ENCODE measurements at places on chromosomes 5 and 9.

GRCh38 chr5:929596-929995 lies 36.9 kb downstream of the TRIP13 start:
- DNase-seq, result no peak

- no peak for DNase-seq
These were observed 31.6 kb downstream of the DAP start for GRCh38 chr5:10729320-10730042.

DNA sequence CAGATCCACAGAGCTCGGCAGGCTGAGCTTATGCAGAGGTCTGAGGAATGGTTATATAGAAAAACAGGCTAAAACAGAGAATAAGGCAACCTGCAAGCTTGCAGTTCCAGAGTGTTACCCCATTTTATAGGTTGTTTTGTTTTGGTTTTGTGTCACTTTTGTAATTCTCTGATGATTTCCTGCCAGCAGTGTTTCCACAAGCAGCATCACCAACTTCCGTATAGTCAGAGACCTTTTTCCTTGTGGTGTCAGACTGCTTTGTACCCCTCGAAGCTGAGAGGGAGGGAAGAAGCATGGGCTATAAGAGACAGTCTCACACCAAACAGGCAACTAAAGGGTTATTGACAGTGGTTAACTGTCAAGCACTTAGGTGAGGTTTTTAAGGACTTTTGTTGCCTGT lies 61.8 kb downstream of the TLE4 start:
- peak; percentile 22 for DNase-seq

GRCh38 chr5:72463449-72464052 lies 43.7 kb downstream of the ZNF366 start:
- no peak for DNase-seq

DNA sequence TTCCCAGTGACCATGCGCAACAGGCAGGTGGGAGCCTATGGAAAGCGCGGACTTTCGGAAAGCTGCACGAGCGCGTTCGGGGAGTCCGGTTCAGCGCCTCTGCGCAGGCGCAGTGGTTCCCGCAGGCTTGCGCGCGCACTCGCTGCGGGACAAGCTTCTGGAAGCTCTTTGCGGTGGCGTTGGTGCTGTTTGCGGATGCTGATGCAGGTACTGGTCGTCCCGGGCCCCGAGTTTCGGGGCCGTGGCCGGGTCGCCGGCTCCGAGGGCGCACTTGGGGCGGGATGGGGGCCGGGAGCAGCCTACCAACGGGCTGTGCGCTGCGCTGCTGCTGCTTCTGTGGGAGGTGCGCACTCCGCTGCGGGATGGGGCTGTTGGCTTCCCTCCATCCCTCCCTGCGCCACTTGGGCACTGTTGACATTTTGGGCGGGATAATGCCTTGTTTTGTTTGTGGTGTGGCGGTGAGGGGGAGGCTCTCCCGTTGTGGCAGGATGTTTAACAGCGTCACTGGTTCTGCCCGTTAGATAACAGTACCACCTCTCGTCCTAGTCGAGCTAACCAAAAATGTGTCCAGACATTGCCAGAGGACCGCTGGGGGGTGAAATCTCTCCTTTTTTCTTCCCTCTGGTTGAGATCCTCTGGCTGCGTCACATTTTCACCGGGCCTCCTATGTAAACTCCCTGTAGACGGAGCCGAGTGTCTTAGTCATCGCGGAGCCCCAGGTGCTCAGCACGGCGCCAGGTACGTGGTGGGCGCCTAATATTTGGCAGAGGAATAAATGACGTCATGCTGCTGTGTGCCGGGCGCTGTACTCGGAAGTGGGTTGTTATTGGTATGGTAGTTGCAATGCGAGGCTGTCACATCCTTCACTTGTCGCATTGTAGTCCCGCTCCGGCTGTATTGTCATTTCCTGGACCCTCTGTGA lies at the start of gene ZNF483:
Gene ZNF483 (plus strand): TSS at position 124 of the 922 bp plus-strand sequence. CDS start 2,217 bp downstream, outside the sequence.
- peak; percentile 78 for DNase-seq

- no peak for DNase-seq
These were observed 4.7 kb downstream of the VDAC1 start for GRCh38 chr5:134000091-134000511.

- no peak for DNase-seq
These were observed 99.6 kb downstream of the NSG2 start for GRCh38 chr5:174145091-174145490.

DNA sequence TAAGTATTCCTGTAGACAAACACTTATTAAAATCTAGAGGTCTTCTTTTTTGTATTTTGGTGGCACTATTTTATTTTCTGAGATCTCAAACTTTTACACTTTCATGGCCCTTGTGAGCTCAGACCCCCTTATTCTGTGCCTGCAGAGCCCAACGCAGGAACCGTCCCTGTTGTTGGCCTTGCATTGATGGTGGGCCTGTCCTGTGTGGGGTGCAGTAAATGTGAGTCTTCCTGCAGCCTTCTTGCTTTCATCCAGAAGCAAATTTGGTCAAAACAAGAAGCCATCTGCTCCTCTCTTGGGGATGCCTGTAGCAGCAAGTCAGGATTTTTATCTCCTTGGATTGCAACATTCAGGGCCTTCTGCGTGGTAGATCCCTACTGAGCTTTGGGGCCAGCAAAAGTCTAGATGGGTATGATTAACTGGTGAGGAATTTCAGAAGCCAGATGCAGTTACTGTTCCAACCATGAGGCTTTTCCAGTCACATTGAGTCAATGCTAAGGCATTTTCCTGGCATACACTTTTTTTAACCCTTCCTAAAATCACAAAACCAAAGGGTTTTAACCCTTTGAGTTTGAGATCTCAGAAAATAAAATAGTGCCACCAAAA lies 31.7 kb downstream of the BASP1 start:
- DNase-seq, result no peak

- DNase-seq, result no peak
These were observed 27.9 kb upstream of the ANXA2R start for GRCh38 chr5:43068037-43068436.

DNA sequence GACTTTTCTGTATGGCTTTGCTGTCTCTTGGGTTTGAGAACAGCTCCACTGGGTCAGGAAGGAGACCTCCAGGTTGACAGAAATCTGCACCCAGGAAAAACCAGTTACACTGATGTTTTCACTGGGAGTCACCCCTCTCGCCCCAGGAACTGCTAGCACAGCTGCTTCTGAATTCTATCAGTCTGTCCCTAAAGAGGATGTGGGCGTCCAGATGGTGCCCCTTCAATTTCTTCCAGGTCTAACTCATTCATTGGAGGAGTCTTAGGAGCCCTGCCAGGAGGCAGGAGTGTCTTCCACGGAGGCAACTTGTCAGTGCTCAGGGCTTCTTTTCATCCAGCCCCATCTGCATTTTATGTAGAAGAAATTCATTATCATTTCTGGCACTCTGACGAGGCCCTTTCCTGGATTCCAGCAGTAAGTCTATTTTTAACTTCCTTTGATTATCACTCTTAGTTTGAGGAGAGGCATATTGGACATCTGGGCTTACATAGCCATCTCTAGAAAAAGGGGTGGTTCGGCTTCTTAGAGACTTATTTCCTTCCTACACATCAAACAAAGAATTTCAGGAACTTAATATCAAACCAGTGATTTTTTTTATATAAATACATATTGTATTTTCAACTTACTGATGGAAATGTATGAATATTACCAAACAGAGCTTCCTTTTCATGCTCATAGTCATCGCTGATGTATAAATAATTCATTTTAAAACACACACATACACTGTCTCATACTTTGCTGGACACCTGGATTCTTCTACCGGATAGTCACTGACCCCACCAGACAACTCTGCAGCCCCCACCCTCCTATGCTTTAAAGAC lies 148.8 kb downstream of the IRX2 start:
- DNase-seq, result no peak

GRCh38 chr9:81479573-81479972 lies 209.8 kb downstream of the TLE1 start:
- no peak for DNase-seq

DNA sequence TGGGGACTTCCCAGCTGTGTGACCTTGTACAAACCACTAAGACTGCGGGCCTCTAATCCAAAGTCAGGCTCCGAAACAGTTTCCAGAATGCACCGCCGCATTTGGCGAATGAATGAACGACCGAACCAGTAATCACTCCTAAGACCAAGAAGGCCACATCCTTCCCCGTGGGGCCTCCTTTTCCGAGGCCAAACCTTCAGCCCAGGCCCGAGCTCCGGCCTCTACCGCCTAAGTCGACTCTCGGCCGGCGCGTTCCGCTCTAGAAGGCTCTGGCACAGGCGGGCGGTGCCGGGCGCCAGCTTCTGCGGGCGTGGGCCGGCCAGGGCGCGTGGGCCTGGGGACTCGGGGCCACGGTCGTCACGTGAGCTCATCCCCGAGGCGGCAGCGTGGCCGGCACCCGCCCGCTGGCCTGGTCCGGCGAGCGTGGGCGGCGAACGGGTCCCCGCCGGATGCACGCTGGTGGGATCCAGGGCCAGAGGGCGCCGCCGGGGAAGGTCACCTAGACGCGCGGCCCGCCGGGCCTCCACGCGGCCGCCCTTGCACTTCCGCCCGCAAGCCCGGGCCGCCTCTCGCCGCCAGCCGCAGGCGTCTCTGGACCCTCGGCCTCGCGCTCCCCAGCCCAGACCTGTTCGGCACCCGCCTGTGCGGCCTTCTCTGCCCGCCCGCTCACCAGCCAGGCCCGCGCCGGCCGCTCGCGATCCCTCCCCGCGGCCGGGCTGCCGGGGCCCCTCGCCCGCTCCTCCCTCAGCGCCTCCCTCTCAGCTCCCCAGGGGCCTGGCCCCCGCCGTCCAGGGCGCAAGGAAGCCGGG lies 754 bp downstream of the VDAC1 start:
- peak; percentile 15 for DNase-seq

- DNase-seq, result no peak
These were observed 263.9 kb downstream of the SAXO1 start for GRCh38 chr9:18768951-18769622.

DNA sequence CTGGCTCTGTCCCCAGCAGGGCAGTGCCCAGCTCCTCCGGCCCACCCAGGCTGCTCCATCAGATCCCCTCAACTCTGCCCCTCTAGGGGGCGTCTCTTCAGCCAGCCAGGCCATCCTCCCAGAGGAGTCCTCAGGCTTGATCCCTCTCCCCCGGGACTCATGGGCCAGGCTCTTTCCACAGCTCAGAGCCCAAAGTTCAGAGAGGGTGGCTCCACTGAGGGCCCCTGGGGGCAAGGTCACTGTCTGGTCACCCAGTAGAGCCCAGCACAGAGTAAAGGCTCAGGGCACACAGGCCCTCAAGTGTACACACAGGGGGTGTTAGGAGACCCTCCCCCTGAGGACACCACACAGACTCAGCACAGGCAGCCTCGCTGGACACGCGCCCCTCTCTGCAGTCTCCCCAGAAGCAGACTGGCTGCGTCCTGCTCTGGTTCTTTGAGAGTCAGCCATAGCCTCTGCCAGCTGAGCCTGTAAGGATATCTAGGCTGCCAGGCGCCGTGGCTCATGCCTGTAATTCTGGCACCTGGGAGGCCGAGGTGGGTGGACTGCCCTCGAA lies 64.8 kb downstream of the PAX5 start:
- DNase-seq, result no peak

- no peak for DNase-seq
These were observed 564 bp upstream of the TOR2A start for GRCh38 chr9:127735530-127736185.

- DNase-seq, result no peak
These were observed 98.0 kb downstream of the PLPPR1 start for GRCh38 chr9:101126556-101126955.

DNA sequence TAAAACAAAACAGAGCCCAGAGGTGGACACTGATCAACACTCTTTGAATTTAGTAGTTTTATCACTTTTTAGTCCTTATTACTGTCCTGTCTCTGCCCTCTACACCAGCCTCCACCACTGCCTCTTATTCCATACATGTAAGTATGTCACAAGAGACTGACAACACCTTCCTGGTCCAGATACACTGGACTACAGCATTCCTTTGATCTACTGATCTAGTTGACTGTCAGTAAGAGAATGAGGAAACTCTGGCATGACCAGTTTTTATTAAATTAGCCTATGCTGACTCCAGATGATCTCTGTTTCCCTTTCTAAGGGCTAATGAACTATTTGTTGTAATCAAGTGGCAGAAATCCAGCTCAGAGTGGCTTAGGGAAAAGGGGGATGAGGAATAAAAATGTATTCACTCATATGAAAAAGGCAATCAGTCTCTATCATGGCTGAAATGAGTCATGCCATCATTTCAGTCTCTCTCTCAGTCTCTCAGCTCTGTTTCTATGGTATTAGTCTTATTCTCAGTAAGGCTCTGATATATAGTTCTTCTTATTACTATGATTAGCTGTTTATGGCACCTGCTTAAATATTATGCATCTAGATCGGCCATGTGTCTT lies 5.5 kb downstream of the ARHGEF37 start:
- no peak for DNase-seq

DNA sequence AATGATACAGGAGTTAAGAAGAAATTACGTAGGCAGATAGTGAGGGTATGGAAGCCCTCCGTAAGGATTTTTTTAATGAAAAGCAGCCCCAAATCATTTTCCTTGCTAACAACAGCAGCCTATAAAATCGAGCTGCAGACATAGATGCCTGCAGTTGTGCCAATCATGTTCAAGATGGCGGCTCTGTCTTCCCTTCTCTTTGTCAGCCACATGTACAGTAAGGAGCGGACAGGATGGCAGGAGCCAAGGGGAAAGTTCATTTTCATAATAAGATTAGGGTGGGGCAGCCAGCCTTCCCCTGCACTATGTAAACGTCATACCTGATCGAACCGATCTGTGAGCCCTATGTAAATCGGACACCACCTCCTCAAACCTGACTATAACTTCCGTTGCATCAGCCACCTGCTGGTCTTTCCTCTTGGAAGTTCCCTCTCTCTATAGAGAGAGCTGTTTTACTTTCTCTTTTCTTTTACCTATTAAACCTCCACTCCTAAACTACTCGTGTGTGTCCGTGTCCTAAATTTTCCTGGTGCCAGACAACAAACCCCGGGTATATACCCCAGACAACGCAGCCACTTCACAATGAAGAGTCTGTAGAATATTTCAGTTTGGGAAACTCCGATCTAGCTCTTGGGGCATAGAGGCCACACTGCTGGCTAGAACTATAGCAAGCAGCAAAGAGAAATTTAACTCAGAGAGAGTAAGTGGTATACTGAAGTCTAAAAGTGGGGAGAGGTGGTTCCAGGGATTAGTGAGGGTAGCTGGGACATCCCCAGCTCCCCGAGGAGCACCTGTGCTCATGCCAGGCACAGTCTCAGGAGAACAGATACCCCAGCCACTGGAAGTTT lies 20.8 kb upstream of the SLC24A2 start:
- DNase-seq, result no peak

GRCh38 chr5:90477073-90477472 lies 2.4 kb downstream of the POLR3G start:
- no peak for DNase-seq

DNA sequence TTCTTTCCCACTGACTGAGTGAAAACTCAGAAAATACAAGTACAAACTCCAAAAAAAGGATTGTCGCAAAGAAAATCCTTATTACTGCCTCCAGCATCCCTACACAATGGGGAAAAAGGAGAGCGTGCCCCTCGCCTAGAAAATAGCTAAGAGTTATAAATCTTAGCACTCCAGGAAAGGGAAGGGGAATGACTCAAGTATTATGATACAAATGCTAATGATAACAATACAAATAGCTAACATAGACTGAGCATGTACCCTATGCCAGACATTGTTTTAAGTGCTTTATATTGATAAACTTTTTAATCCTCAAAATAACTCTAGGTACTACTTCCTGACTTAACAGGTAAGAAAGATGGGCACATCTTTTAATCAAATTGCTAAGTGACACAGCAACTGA lies 70.8 kb upstream of the VCAN start:
- no peak for DNase-seq

Measured in CD4-positive, alpha-beta T cell treated with Interferon alpha-2 for 1 hour (primary cell).